CD4-positive, alpha-beta T cell treated with Interferon alpha-2 for 1 hour (primary cell): ENCODE measurements at places on chromosomes 13 and 19.

DNA sequence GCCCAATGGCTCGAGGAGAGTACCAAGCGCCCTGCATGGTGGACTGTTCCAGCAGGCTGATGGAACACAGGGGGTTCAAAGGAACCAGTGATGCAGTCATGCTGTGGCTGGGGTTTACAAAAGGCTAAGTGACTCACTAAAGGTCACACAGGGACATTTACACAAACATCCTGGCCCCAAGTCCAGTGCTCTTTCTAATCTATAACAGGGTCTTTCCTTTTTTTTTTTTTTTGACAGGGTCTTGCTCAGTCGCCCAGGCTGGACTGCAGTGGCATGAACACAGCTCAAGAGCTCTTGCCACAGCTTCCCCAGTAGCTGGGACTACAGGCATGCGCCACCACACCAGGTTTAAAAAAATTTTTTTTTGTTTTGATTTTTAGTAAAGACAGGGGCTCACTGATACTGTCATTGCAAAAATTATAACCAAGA is 2.8 kb upstream of the SLC25A15 start:
- no peak for DNase-seq

DNA sequence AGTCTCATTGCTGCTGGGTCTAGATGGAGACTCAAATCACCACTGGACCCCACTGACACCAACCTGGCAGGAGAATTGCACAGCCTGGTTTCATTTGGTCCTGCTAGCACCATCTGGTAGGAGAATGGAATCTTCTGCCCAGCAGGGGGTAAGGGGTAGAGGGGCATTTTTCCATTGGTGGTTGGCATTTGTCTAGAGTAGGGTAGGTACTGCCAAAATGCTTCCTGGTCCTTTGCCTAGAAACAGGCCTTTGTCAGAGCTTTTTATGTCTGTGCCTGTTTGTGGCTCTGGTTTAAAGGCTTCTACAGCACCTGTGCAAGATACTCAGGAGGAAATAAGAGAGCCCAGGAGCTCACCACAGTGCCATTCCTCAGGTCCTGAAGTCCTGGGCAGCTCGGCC is 121.3 kb downstream of the KCTD12 start:
- no peak for DNase-seq

DNA sequence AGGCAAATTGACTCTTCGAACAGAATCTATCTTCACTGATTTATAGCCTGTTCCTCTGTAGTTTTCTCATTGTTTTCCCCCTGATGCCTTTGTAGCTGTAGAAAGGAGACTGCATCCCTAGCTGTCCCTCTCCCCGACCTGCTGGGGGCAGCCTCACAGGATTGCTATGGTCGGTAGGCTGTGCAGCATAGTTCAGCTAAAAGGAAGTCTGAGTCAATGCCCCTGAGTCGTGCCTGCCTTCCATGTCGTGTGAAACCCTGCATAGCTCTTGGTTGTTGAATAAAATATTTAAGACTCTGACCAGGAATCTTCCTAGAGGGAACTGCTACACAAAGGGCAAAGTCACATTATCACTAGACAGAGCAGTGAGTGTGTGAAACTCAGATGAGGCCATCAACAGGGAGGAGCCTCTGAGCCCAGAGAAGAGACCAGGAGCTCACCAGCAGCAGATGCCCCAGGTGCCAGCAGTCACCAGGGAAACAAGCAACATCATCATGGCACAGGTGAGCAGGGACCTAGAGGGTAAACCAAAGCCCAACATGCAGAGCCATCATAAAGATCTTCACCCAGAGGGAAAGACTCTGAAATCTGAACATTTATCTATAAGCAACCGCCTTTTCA is 108.4 kb upstream of the NBEA start:
- DNase-seq, result no peak

DNA sequence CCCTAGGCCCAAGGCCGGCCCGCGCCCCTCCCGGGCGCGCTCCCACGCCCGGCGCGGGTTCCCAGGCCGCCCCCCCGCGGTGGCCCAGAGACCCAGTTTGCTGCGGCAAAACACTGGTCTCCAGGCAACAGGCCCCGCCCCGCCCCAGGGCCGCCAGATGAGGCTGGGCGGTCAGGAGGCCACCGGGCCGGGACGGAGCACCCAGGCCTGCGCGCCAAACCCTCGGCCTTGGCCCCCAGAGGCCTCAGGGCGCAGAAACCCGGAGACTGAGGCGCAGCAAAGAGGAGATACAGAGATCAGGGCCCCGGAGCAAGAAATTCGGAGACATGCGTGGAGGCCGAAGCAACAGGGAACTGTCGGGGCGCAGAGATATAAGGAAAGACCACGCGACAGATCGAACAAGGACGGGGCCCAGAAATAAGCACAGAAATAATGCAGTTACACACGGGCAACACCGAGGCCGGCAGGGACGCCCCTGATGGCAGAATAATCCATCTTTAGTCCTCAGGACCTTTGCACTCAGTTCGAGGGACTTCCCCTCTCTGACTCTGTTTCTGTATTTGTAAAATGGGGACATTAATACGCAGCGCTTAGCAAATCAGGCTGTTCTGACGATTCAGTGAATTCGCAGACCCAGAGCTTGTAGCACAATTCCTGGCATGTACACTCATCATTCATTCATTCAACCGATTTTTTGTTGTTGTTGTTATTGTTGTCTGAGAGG is 20.8 kb upstream of the ERCC1 start:
- peak; percentile 91 for DNase-seq

- no peak for DNase-seq
Measured at GRCh38 chr19:13082192-13083007, 20.3 kb downstream of the LYL1 start.

DNA sequence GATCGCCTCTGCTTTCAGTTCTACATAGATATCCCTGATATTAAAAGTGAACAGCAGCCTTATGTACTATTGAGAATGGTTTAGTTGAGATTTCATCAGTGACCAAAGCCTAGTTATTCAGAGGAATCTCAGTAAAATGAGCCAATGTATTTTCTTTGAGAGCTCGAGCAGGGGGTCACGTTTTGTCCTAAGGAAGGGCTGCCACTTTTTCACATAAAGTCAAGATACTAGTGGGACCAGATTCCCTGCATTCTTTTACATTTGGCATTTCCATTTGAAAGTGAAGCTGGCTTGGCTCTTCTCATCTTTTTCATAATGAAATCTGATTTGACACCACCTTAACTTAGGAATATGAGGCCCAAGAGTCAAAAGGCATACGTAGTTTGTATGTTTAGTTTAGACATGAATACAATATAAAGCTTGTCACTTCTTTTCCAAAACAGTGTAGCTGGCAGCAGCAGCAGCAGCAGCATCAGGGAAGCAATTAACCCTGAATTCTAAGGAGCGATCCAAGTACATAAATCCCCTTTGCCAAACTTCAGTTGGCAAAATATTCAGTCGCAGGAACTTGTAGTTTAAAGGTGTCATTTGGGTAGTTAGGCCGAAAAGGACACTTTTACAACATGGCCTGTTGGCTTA is 1752.2 kb upstream of the PCDH20 start:
- no peak for DNase-seq
